ENCODE measurements at places on chromosomes 4 and X.

DNA sequence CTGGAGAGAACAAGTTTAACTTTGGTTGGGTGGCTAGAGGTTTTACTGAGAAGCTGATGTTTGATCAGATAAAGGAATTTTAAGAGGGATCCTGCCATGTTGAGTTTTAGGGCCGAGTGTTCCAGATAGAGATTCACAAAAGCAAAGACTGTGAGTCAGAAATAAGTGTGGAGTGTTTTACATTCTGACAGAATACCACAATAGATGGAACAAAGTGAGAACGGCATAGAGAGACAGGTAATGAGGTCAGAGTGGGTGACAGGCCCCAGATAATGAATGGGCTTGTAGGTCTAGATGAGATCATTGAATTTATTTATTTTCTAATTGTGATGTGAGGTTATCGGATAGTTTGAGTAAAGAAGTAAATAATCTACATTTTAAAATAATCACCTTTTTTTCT is 502.6 kb downstream of the EPHA5 start:
- DNase-seq: no peak

GRCh38 chrX:23610495-23610894 is 56.8 kb upstream of the PRDX4 start:
- DNase-seq: no peak

GRCh38 chr4:6506616-6507140 is 34.3 kb upstream of the PPP2R2C start:
- DNase-seq: no peak

GRCh38 chr4:155543126-155543765 is 123.4 kb upstream of the GUCY1A1 start:
- no peak for DNase-seq

DNA sequence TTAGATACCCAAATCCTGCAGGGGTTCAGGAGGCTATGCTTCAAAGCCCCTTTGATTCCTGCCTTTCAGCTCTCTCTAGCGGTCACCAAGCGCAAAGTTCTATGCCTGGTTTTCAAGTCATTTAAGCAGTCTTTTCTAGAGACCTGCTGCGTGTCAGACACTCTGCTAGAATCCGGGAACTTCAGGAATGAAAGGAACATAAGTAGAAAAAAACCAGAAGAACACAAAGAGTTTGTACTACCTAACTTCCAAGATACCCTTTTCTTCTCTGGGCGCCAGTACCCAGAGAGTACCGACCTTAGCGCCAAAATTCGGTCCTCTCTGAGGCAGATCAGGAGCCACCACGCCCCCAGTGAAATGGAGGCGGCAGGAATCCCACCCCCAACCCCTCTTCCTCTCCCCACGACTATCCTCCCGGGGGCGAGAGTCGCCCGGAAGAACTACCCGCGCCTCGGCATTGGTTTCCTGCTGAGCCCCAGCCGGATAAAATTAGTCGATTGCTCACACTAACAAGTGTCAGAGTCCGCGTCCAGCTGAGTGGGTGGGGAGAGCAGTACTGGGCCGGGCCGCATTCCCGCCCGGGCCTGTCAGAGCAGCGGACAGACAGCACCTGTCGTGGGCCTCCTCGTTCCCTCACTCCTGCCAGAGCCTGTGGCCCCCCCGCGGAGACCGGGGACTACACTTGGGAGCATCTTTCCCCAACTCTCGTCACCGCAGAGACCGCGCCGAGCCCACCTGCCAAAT is 78.8 kb downstream of the RLIM start:
- DNase-seq: peak; percentile 24

DNA sequence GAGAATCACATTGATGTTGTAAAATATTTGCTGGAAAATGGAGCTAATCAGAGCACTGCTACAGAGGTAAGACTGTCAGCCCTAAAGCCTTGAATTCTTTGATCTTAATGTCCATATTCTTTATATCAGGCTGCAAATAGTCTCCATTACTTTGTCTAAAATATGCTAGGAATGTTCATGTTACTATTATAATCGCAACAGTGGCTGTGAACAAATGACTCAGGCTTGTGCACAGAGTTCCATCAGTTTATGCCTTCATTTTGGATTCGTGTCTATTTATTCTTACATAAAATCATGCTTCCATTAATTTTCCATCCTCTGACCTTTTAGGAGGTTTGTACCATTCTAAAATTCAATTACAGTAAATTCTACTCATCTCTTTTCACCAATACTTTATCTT is 182.7 kb downstream of the ANK2 start:
- DNase-seq: no peak

GRCh38 chrX:9336456-9336855 is 128.4 kb upstream of the TBL1X start:
- no peak for DNase-seq

GRCh38 chr4:186854256-186854655 is 130.6 kb upstream of the FAT1 start:
- DNase-seq: no peak

- no peak for DNase-seq
These were observed 10.1 kb downstream of the SULT1B1 start for GRCh38 chr4:69750346-69750745.

DNA sequence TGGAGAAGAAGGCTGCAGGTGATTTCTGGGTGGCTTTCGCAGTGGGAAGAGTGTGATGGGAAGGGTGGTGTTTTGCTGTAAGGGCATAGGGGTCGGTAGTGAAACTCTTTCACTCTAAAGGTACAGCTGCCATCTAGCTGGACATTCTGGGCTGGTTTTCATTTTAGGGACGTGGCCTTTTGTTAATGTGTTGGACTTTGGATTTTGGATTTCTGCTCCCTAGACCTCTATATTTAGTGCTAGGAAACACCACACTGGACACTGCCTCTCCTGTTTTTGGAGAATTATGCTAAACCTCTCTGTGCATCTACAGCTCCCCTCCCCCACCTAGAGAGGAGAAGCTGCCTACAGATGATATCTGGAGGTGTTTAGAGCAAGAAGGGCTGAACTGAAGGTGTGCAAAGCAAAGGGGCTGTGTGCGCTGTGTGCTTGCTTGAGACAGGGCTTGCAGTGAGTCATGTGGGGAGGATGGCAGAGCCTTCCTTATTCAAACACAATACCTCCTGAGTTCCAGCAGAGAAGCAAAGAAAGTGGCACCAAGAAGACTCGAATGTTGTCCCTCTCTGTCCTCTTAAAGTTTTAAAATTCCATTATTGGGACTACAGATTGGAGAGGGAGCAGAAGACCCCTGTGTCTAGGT is 47.9 kb downstream of the STARD8 start:
- no peak for DNase-seq

DNA sequence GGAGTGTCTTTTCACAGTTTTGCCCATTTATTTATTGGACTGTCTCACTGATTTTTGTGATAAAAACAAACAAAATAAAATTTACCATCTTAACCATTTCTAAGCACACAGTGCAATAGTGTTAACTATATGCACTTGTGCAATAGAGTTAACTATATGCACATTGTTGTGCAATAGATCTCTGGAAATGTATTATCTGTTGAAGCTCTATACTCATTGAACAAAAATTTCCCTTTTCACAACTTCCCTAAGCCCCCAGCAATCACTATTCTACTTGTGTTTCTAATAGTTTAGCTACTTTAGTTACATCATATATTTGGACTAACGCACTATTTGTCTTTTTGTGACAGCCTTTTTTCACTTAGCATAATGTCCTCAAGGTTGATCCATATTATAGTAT is 59.7 kb upstream of the BEX4 start:
- DNase-seq: no peak

DNA sequence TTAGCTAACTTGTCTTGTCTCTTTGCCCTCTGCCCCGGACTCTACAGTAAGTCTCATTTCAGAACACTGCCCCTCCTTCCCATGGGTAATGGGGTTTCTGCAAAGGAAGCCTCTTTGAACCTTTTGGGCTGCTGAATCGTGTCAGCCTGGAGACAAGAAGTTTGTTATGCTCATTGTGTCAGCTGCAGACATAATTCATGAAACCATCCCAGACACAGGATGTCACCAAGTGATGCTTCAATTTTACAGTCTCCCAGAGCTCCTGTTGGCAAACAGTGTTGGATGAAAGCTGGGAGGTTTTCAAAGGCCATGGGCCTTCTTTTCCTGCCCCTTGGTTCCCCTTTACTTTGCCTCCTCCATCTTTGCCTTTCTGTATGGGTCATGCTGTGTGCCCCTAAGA is 223.1 kb upstream of the TAPT1 start:
- no peak for DNase-seq

DNA sequence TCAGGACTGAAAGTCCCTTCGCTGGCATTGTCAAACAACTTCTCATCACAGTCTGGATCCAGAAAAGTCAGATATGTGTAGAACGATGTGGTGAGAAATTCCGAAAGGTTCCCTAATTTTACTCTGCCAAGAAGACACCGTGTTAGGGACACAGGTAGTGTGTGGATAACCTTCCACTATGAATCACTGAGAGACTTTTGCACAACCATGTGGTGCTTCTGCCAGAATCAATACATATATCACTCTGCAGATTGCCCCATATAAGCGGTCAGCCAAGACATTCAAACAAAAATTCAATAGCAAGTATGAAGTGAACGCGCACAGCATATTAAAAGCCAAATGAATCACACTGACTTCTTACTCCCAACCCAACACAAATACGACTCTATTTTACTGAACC is 63.8 kb downstream of the PHKA2 start:
- no peak for DNase-seq

- no peak for DNase-seq
These were observed 338.8 kb downstream of the BCOR start for GRCh38 chrX:39758791-39759525.

- no peak for DNase-seq
These were observed 153.1 kb upstream of the PCDH18 start for GRCh38 chr4:137685357-137685756.

DNA sequence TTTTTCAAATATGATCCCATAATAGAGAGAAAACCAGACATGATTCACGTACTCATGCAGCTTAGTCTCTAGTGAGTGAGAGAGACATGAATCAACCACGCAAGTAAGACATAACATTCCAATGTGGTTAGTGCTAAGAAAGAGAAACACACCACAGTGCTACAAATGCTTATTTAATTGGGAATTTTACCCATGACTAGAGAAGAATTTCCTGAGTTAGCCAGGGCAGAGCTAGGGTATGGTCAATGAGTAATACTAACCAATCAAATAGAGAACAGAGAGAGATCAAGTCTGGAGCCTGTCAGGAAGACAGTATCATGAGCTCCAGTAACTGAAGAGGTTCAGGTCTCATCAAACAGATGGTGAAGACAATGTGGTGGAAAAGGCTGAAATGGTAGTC is 495.2 kb downstream of the PDGFC start:
- DNase-seq: no peak

DNA sequence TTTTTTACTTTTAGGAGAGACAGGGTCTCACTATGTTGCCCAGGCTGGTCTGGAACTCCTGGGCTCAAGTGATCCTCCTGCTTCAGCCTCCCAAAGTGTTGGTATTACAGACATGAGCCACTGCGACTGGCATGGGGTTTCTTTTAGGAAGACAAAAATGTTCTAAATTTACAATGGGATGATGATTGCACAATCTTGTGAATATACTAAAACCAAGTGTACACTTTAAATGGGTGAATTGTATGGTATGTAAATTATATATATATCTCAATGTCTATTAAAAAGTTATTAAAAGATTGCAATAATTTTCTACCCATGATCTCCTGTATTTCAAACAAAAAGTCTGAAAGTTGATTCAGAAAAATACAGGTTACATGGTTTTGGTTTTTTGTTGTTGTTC is 9.1 kb upstream of the MAGIX start:
- DNase-seq: no peak

GRCh38 chr4:169811476-169811875 is 53.7 kb upstream of the HPF1 start:
- DNase-seq: no peak

GRCh38 chr4:73451981-73452747 is 16.1 kb downstream of the AFP start:
- DNase-seq: no peak

DNA sequence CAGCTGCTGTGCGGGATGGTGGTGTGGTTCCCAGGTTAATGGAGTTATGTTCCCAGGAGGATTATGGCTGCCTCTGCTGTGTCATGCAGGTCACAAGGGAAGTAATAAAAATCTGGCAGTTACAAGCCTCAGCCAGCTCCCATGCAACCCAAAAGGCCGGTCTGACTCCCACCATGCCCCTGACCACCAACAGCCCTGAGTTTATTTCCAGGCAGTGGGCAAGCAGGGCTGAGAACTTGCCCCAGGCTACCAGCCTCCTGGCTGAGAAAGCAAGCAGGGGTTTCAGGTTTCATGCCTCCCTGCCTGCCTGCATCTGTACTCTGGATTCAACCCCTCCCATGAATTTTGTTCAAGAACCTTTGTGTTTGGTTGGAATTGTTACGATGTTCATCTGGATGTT is 732.7 kb upstream of the POU3F4 start:
- no peak for DNase-seq

- DNase-seq: no peak
These were observed 11.3 kb upstream of the GLUD2 start for GRCh38 chrX:121036137-121036536.

- no peak for DNase-seq
These were observed 409.2 kb downstream of the CCSER1 start for GRCh38 chr4:90536408-90536807.

GRCh38 chrX:55451626-55451989 is 319 bp upstream of the MAGEH1 start:
- no peak for DNase-seq

GRCh38 chrX:136819031-136819703 is 38.4 kb upstream of the ARHGEF6 start:
- DNase-seq: no peak

DNA sequence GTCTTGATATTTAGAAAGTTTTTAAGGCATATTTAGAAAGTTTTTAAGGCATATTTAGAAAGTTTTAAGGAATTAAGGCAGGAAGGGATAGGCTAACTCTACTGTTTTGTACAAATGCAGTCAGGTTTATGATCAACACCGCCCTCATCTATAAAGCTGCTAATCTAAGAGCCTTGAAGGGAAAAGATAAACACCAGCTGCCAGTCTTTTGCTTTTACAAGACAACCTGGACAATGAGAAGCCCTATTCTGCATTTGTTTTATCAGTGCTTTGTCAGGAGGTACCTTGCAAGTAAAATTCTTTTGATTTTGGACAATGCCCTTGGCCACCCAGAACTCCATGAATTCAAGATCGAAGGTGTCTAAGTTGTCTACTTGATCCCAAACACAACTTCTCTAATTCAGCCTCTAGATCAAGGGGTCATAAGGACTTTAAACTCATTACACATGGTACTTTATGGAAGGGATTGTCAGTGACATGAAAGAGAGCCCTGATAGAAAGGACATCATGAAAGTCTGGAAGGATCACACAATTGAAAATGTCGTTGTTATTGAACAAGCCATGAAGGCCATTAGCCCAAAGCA is 39.8 kb downstream of the IL15 start:
- DNase-seq: no peak

GRCh38 chr4:176013476-176014247 is 52.0 kb upstream of the WDR17 start:
- DNase-seq: no peak

GRCh38 chrX:3598709-3599108 is 114.7 kb downstream of the PRKX start:
- no peak for DNase-seq

DNA sequence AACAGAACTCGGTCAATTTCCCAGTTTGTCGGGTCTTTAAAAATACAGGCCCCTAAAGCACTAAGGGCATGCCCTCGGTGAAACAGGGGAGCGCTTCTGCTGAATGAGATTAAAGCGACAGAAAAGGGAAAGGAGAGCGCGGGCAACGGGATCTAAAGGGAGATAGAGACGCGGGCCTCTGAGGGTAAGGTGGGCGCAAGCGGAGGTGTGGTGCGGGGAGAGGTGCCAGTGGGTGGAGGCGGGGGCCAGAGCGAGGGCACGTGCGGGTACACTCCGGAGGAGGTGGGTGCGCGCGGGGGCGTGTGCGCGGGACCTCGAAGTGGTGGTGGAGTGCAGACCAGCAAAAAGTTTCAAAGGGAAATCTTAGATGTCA is 787 bp upstream of the TET2 start:
- DNase-seq: peak; percentile 38

GRCh38 chrX:123803331-123803983 is 56.4 kb upstream of the XIAP start:
- DNase-seq: no peak

Measured in activated CD4-positive, alpha-beta T cell treated with anti-CD3 and anti-CD28 coated beads for 4 hours (primary cell).